ENCODE measurements at places on chromosomes 11 and 22.

DNA sequence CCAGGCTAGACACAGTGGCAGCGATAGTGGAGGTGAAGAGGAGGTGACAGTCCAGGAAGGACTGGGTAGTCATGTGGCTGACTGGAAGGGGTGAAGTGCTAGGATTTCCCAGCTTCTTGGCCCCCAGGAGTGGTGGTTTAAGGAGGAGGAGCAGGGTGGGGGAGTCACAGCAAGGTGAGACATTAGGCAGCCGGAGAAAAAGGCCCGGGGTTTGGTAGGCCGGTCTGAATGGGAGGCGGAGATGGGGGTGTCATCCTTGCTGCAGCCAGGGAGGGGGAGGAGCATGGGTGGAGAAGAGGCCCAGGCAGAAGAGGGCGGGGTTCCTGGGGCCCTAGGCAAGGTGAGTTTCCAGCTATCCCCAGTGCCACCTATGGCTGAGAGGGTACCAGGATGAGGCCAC lies 6.1 kb downstream of the SIPA1 start:
- no peak for DNase-seq

- DNase-seq: no peak
Observed at GRCh38 chr11:44158384-44158783, 62.9 kb downstream of the EXT2 start.

GRCh38 chr22:43136255-43136654 lies 6.9 kb downstream of the MCAT start:
- DNase-seq: no peak

DNA sequence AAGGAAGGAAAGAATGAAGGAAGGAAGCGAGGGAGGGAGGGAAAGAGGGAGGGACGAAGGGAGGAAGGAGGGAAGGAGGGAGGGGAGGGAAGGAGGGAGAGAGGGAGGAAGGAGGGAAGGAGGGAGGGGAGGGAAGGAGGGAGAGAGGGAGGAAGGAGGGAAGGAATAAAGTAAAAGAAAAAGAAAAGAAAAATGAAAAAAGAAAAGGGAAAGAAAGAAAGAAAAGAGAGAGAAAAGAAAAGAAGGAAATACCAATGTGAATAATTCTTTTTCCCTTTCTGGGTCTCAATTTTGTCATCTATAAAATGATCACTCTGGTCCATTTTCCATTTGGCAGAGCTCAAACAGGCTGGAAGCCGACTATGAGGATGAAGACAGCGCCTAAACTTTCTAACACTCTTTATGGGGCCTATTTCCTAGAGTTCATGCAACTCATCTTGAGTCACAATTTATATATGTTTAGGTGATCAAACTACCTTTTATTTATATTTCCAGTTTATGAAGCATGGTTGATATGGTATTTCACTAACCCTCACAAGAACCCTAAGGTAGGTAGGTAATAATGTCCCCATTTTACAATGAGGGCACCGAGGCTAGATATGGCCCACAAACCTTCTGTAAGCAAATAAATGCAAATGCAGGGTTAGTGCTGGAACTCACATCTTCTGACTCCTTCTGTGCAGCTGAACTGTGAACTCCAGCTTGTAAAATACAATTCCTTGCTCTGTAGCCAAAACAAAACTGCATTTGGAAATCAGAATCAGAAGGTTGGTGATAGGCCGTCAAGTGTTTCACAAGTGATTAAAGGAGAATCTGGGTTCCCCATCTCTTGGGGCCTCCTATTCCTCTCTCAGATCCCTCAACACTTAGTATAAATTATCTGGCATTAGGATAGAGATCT lies 434.3 kb downstream of the ETS1 start:
- DNase-seq: no peak

GRCh38 chr22:47295982-47296381 lies 533.5 kb downstream of the TBC1D22A start:
- DNase-seq: no peak

DNA sequence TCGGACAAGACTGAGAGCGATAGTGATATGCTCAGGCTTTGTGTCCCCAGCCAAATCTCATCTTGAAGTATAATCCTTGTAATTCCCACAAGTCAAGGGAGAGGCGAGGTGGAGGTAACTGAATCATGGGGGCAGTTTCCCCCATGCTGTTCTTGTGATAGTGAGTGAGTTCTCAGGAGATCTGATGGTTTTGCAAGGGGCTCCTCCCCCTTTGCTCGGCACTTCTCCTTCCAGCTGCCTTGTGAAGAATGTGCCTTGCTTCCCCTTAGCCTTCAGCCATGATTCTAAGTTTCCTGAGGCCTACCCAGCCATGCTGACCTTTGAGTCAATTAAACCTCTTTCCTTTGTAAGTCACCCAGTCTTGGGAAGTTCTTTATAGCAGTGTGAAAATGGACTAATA lies 7.5 kb upstream of the FOLR2 start:
- no peak for DNase-seq

- DNase-seq: no peak
Observed at GRCh38 chr22:50192436-50193204, 6.9 kb downstream of the TRABD start.

GRCh38 chr22:40594924-40595323 lies 41.6 kb downstream of the MRTFA start:
- no peak for DNase-seq

GRCh38 chr11:126465573-126466188 lies 110.2 kb downstream of the ST3GAL4 start:
- DNase-seq: no peak

DNA sequence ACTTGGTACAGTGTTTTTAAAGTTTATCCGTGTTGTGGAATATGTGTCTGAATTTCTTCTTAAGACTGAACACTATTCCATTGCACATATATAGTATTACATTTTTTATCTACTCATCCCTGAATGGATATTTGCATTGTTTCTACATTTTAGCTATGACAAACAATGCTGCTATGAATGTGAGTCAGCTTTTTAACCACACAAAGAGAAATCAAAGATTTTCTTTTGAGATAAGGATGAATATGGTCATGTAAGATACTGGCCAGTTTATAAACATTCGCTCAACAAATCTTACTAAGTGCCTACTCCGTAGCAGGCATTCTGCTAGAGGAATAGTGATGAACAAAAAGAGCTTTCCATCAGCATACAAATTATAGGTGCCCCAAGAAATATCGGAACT lies 16.5 kb upstream of the OR9G4 start:
- DNase-seq: no peak

DNA sequence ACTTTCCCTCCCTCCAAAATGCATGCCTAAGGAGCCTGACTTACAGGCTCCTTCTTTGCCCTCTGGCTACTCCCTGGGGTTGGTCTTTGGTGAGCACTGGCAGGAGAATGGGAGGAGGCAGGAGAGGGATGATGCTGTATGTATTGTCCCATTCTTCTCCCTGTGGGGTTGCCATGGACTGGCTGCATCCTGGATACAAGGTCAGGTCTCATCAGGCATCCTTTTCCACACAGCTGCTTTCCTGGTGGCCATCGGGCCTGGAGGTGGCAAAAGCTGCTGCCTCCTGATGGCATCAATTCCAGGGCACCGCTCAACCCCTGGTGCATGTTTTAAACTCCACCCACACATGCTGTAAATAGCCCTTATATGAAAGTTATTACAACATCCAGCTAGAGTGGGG lies 257.2 kb downstream of the ETS1 start:
- no peak for DNase-seq

GRCh38 chr11:108718466-108718865 lies 53.6 kb downstream of the DDX10 start:
- no peak for DNase-seq

DNA sequence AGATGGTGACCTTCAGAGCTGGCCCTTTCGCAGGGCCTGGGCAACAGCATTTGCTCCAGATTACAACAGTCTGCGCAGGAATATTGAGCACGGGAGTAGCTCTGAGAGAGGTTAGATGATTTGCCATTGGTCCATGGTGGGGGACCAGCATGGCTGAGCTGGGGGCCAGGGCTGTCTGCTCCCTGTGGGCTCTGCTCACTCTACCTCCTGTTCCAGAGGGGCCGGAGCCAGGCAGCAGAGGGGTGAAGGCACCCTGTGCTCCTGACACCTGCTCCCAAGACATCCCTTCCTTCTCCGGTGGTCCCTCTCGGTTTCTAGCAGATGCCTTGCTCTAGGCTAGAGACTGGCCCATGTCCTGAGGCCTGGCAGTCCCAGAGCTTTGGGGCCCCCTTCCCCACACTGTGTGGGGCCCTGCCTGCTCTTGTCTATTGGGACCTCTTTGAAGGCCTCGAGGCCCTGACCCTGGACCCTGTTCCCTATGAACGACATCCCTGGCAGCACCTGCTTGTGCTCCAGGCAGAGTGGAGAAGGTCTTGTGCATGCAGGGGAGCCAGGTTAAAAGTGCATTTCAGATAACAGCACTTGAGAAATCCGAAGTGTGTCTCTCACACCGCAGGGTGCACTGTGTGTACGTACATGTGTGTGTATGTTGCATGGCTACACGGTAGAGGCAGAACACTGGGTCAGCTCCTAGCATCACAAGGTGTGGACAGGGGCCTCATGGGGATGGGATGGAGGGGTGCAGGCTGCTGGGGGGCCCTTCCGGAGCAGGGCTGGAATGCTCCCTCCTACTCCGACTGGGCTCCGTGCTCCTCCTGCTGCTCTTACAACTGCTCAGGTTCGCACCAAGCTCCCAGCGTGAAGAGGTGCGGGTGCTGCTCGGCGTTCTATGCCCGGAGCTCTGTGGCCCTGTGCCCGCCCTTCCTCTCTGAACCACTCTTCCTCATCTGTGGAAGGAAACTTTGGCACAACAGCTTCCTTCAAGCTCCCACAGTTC lies 123.3 kb upstream of the B3GAT1 start:
- DNase-seq: no peak

GRCh38 chr11:100009728-100010127 lies 677.4 kb upstream of the ARHGAP42 start:
- no peak for DNase-seq

GRCh38 chr11:85313741-85314140 lies 313.4 kb downstream of the DLG2 start:
- DNase-seq: no peak

- DNase-seq: no peak
Observed at GRCh38 chr22:42399315-42400271, 32.6 kb downstream of the NFAM1 start.

- DNase-seq: no peak
Observed at GRCh38 chr11:110089617-110090282, 3.4 kb upstream of the ZC3H12C start.

DNA sequence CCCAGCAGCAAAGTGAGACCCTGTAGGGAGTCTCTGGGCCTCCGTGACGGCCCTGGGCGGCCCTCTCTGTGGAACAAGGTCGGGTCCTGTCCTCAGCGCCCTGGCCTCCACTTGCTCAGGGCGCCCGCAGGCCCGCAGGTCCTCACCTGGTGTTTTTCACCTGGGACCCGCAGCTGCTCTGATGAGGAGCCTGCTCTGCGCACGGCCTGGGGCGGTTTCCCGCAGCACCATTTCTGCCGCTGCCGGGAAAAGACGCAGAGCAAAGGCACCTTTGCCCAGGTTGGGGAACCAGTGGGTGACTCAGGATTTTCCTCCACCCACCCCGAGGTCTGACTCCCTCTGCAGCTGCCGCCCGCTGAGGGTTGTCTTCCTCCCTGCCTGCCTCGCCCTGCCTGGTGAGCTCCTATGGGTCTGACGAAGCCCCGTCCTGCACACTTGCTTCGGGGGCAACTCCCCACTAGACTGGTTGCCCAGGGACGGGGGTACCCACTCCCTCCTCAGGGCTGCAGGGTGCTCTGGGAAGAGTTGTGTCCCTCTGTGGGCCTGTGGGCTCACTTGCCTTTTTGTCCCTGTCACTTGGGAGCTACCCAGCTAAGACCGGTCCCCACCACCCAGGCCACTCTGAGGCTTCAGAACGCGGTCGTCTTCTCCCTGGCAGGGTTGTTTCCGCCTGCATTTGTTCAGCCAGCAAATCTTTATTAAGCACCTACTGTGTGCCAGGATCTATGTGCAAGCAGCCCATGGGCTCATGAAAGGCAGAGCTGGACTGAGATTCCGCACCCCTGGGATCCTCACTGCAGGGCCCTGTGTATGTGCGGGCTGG lies 89.5 kb downstream of the KCNQ1 start:
- DNase-seq: no peak

- no peak for DNase-seq
Observed at GRCh38 chr11:57793351-57794115, 31.9 kb downstream of the CTNND1 start.

GRCh38 chr22:36103891-36104290 lies 56.7 kb downstream of the APOL3 start:
- DNase-seq: no peak

- no peak for DNase-seq
Observed at GRCh38 chr11:9720290-9720630, 56.4 kb downstream of the SWAP70 start.

DNA sequence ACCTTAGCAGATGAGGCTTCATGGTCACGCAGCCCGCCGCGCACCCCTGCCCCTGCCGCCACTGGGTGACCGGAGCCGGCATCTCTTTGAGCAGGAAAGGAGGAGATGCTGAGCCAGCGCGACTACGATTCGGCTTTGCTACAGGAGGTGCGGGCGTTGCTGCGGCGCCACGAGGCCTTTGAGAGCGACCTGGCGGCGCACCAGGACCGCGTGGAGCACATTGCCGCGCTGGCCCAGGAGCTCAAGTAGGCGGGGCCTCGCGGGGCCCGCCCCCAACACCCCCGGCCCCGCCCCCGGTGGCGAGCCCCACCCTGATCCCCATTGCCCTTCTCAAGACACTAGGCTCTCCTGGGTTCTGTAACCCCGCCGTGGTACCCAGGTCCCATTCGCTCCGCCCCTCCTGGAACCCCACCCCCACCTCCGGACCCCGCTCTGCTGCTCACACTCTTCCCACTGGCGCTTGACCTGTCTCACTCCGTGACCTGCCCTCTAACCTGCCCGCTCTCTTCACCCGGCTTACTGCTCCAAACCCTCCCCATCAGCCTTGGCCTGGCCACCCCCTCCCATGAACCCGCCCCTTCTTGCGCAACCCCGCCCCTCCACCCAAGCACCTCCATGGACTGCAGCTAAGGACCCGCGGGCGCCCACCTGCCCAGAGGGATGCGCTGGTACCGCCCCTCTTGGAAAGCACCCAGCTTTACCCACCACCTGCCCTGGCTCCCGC lies 9.1 kb downstream of the CTSF start:
- no peak for DNase-seq
